G401 (cell line): ENCODE measurements at places on chromosomes 6 and 20.

- DNase-seq, result no peak
Measured at GRCh38 chr6:157403686-157404051, 22.7 kb downstream of the ZDHHC14 start.

GRCh38 chr6:158661156-158661685 is 11.4 kb downstream of the SYTL3 start:
- no peak for DNase-seq

- no peak for DNase-seq
Measured at GRCh38 chr20:54497931-54498718, 22.7 kb downstream of the DOK5 start.

- no peak for DNase-seq
Measured at GRCh38 chr6:67916399-67916798, 718.7 kb upstream of the ADGRB3 start.

GRCh38 chr6:116933485-116933884 is 56.4 kb downstream of the RFX6 start:
- DNase-seq, result no peak

GRCh38 chr6:3698021-3698420 is 53.5 kb downstream of the PXDC1 start:
- no peak for DNase-seq

DNA sequence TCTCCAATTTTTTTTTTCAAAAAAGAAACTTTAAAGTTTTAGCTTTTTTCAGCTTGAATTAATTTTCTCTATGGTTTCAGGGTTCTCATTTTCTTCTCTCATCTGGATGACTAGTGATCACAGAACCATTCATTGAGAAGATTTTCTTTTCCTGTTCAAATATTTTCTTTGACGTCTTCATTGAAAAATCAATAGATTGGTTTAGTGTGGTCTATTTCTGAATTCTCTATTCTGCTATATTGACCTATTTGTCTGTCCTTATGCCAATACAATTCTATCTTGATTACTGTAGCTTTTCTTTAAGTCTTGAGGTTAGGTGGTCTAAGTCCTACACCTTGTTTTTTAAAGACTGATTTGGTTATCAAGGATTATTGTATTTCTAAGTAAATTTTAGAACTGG is 150.2 kb upstream of the MAN1A1 start:
- DNase-seq, result no peak

DNA sequence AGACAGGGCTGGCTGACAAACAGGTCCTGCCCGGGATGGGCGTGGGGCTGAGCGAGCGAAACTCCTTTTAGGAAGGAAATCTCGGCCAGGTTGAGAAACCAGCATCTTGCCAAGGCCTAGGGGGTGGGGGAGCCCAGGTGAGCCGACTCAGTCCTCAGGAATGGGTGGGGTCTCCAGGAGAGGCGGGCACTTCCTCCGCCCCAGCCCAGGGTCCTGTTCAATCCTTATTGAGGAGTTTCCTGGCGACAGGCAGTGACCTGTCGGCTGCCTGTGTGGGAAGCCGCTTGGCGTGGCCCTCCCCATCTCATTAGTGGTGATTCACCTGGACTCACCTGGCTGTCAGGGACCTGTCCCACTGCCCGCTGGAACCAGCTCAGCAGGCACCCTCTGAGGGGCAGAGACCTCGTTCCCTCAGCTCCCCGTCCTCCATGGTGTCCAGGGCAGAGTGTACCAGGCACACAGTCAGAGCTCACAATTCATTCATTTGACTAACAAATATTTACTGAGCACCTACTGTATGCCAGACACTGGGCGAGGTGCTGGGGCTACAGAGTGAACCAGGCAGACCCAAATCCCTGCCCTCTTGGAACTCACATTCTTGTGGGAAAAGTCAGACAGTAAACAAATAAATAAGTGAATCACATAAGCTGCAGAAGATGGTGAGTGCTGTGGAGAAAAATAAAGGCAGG is 51.1 kb downstream of the FGD2 start:
- no peak for DNase-seq

- no peak for DNase-seq
Measured at GRCh38 chr6:82906489-82906888, 159.2 kb downstream of the UBE3D start.

DNA sequence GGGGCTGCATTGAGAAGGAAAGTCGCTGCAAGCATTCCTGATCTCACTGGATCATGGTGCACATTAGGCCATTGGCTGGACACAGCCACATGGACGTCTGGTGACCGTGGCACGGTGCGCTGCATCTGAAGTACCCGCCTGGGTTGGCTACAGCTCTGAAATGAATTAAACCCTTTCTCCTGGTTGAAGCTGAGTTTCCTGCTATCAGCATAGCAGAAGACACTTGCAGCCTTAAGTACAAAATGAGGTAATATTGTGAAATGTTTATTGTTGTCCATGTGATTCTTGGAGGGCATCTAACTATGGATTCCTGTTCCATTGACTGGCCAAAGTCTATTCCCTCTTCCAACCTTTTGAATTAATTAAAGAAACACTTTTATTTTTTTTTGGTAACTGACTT is 89.8 kb upstream of the ADTRP start:
- no peak for DNase-seq
